ENCODE measurements at places on chromosomes 13 and 19.

DNA sequence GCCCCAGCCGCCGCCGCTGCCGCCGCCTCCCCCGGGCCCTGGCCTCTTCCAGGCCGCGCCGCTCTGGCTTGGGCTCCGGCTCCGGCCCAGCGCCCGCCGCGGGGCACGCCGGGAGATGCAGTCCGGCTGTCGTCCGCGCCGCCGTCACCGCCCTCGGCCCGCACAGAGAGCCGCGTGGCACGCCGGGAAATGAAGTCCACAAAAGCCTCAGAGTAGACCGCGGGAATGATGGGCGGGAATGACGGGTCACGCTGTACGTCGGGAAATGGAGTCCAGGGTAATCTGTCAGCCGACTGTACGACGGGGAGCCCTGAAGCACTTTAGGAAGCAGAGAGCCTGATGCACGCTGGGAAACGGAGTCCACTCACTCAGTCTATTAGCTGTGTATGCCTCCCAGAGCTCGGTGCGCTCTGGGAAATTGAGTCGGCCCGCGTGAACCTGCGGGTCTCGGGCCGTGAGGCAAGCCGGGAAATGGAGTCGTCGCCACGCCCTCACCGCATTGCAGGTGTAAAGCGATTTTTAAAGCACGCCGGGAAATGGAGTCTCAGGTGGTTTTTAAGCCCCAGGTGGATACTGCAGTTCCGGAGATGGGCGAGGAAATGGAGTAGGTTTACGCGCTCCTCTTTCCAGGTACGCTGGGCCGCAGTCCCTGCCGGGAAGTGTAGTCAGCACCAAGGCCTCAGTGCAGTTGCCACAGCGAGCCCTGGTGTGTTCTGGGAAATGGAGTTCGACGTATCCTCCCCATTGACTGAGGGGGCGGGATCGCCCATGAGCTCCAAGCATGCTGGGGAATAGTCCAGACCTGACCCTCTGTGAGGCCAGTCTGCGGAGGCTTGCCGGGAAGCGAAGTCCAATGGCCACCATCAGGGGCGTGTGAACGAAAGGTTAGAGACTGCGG lies at the start of gene GSK3A:
GSK3A (minus strand) TSS at position 91 of the 898 bp plus-strand sequence. CDS start 137 bp downstream, outside the sequence.
- ATAC-seq, result peak; percentile 71

GRCh38 chr19:13537454-13537853 lies 31.2 kb upstream of the CACNA1A start:
- ATAC-seq, result no peak

DNA sequence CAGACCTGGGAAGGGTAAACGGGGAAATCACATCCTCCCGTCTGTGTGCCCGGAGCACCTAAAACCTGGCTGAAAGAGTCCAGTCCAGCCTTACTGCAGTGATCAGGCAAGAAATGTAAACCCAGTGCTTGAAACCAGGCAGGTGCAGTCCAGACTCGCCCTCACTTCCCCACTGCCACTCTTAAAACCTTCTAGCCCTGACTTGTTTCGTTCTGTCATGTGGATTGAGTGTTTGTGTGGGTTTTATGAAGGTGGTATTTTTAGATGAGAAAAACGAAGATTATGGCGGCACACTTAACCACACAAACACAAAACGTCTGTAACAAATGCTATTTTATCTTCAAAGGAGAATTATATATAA lies 839 bp upstream of the CKAP2 start:
- ATAC-seq, result no peak

DNA sequence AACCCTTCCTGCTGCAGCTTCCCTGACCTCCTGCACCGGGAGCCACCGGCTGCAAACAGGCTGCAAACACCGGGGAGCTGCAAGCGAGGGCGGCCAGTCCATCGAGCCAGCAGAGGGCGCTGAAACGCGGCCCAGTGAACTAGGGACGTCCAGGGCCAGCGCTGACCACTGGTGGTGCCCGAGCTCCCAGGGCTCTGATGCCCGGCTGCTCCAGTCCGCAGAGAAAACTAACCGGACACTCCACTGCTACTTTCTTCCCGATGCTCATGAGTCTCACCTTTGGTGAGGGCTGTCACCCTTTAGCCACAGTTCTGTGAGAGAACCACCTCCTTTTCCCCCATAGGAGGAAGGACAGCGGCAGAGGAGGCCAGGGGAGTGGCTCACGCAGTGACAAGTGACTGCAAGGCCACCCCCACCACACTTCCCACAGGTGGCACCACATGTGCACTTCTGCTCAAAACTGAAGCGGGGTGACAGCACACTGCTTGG lies 82.8 kb upstream of the MTIF3 start:
- peak; percentile 100 for ATAC-seq

DNA sequence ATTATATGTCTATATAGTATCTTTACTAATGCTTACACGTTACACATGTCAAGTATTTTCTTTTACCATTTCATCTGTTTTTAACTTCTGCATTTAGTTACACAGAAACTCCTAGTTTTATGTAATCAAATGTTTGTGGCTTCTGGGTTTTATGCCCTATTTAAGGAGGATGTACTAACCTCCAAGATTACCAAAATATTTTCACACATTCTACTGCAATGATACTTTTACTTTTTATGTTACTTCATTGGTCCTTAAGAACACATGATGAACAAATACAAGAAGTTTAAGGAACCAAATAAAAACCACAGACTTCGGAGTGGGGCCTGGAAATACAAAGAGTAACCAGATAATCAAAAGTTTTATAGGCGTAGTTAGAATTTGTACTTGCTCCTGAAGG lies 37.2 kb downstream of the ZC3H13 start:
- ATAC-seq, result no peak

DNA sequence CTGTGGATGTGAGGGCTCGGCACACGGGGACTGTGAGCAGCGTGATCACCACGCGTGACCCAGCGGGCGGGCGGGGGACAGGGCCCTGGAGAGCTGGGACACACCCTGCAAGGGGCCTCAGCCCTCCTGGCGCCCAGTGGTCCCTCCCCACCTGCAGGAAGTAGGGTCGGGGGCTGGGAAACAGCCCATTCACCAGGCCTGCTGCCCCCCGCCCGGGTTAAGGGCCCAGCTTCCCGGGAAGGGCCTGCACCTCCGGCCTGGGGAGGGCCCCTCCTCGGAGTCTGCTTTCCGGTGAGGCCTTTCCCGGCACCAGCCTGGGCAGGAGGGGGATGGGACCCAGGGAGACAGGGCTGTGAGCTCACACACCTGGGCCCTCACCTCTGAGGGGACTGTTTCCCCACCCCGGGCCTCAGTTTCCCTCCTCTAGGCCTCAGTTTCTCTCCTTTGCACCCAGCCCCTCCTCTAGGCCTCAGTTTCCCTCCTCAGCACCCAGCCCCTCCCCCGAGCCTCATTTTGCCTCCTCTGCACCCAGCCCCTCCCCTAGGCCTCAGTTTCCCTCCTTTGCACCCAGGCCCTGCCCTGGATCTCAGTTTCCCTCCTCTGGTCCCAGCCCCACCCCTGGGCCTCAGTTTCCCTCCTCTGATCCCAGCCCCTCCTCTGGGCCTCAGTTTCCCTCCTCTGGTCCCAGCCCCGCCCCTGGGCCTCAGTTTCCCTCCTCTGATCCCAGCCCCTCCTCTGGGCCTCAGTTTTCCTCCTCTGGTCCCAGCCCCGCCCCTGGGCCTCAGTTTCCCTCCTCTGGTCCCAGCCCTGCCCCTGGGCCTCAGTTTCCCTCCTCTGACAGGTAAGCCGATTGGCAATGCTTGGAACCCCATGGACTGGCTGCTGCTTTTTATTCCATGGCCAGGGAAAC lies 1.9 kb upstream of the MADCAM1 start:
- no peak for ATAC-seq

DNA sequence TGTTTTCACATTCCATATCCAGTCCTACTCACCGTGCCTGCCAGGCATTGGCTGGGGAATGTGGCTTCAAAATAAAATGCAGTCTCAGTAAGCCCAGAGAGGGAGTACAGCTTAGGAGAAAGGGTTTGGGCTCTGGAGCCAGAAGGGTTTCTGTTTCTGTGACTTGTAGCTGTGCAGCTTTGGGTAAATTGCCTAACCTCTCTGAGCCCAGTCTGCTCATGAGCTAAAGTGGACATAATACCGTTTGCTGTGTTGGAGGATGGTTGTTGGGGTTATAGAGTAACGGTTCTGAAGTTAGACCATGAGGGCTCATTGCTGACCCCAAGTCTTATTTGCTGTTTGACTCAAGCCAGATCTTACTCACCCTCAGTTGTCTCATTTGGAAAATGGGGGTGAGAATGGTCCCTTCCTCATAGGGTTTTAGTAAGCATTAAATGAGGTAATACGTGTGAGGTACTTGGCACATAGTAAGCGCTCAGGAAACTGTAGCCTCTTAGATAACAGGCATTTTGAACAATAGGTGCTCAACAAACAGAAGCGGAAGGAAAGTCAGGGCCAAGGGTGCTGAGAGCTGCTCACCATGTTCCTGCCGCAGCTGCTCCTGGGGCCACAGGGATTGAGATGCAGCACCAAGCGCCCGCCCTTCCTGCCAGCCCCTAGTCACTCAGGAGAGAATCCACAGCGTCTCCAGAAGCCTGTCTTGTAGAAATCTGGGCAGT lies 45.5 kb downstream of the C13orf42 start:
- ATAC-seq, result no peak

- ATAC-seq, result no peak
Observed at GRCh38 chr13:71005919-71006318, 861.1 kb downstream of the DACH1 start.

DNA sequence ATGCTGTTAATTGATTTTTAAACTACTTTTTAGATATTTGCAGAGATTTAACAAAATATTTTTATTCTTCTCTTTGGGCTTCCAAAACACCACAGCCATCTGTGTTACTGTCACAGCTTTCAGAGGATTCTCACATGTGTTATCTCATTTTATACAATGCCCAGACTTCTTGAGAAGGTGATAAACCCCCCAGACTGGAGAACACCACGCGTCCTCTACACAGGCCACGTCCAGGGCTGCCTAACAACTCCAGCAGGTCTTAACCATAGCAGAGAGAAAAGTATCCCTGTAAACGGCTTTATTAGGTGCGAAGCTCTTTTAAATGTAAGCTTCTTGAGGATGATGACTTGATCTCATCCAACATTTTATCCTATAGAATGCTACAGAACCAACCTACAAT lies 2.0 kb downstream of the GPR183 start:
- ATAC-seq, result no peak

DNA sequence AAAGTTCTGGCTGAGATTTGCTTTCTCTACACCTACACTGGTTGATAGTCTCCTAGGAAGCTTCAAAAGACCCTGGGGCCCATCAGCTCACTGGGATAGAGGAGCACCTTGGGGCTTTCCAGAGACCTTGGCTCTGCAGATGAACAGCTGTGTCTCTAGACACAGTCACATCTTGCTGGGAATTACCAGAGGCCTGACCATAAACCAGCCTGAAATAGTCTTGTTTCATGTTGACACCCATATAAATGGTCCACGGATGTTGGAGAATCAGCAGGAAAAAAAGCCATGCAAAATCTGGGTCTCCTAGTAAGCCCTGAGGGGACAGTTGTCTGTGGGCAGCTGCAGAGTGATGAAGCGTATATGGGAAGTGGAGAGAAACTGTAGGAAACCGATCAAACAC lies 207.6 kb downstream of the DNAJC15 start:
- ATAC-seq, result no peak

DNA sequence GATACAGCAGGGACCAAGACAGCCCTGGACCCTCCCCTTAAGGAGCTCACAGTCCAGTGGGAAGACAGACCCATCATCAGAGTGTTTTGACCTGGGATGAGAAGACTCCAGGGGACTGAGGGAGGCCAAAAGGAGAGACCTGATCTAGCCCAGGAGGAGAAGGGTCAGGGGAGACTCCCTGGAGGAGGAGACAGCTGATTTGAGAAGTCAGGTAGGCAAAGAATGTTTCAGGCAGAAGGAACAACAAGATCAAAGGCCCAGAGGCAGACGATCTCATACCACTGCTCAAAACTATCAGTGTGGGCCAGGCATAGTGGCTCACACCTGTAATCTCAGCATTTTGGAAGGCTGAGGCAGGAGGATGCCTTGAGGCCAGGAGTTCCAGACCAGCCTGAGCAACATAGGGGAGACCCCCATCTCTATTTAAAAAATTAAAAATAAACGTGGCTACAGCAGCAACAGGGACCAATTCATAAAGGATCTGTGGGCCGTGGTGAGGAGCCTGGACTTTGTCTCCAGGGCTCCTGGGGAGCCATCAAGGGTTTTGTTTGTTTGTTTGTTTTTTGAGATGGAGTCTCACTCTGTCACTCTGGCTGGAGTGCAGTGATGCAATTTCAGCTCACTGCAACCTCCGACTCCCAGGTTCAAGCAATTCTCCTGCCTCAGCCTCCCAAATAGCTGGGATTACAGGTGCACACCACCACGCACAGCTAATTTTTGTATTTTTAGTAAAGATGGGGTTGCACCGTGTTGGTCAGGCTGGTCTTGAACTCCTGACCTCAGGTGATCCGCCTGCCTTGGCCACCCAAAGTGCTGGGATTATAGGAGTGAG lies 2.2 kb upstream of the COX6B1 start:
- no peak for ATAC-seq

GRCh38 chr13:99896369-99897075 lies 75.0 kb downstream of the ZIC5 start:
- no peak for ATAC-seq

GRCh38 chr13:77521194-77521593 lies 14.3 kb upstream of the SCEL start:
- ATAC-seq, result peak; percentile 39

- ATAC-seq, result peak; percentile 12
Observed at GRCh38 chr13:101875717-101876393, 423.4 kb downstream of the ITGBL1 start.

DNA sequence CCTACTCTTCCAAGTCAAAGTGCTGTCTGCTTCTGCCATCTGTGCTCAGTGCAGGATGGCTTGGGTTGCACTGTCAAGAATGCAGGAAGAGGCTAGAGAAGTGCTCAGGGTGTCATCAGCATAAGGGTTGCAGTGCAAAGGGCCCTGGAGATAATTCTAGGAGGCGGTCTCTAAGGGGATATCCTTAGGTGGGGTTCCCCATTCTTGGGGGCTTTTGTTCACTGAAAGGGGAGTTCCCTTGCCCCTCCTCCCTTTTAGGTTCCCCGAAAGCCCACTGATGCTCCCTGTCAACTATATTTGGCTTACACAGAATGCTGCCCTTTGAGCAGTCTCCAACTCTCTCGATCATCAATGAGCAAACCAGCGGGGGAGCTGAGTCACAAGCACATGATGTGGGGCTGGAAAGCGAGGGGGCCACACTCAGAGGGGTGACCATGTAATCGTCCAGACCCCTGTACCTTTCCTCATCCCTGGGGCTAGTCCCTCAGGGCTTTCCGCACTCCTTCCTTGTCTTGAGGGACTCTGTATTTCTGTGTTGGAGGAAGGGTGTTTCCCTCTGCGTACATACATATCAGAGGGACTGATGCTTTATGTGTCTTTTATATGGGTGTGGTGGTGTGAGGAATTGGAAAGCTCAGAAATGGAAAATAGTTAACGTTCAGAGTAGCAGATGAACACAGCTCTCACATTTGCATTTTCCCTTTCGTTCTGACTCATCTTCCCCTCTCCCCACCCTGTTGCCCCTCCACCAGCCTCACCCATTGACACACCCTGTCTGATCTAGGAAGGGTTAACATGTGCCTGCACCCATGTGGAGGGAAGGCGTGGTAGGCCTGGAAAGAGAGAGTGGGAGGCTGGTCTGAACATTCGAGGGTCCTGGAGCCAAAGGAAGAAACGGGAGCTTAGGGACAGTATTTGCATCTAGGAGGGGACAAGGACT lies 6.7 kb downstream of the ZBTB32 start:
- ATAC-seq, result peak; percentile 15
